Nephron progenitor cell (in vitro differentiated cells): ENCODE measurements at places on chromosomes 2 and 18.

DNA sequence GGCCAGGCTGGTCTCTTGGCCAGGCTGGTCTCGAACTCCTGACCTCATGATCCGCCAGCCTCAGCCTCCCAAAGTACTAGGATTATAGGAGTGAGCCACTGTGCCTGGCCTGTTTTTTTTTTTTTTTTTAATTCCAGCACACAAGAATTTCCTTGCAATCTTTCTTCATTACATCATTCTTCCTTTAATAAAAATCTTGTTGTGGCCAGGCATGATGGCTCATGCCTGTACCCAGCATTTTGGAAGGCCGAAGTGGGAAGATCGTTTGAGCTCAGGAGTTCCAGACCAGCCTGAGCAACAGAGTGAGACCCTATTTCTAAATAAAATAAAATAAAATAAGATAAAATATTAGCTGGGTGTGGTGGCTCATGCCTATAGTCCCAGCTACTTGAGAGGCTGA is 21.4 kb upstream of the PLEKHM3 start:
- DNase-seq, result no peak

DNA sequence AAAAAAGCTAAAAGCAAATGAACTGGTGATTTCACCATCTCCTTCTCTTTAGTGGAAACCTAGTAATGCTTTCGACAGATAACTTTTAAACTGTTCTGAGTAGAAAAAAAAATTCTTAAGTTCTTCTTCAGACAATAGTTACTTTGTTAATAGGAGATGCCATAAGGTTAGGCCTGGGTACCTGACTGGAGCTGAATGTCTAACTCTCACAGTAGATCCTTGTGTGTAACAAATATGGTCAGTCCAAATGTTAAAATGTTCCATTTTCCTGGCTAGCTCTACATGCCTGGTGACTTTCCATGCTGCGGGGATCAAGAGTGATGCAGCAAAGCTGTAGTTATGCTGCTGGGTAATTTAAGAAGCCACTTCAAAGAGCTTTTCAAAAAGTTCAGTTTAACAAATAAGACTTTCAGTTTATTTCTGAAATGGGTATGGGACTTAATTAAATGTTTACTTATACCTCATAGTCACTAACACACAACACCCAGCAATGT is 264.0 kb upstream of the SESTD1 start:
- no peak for DNase-seq

DNA sequence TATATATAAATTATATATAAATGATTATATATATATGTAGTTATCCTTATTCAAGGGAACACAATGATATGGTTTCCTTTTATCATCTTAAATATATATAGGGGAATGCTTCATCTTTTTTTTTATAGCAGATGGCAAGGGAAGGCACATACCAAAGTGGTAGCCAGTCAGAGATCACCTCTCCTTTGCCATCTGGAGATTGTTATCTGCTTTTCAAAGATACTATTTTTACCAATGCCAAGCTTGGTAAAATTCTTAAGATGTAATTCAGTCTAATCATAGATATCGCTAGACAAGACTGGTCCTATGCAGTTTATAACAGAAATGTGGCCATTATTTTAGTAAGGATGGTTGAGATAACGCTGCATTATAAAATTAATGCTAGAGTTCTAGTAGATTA is 64.7 kb upstream of the DSEL start:
- DNase-seq, result no peak

GRCh38 chr2:43152741-43153647 is 73.4 kb downstream of the ZFP36L2 start:
- no peak for DNase-seq

DNA sequence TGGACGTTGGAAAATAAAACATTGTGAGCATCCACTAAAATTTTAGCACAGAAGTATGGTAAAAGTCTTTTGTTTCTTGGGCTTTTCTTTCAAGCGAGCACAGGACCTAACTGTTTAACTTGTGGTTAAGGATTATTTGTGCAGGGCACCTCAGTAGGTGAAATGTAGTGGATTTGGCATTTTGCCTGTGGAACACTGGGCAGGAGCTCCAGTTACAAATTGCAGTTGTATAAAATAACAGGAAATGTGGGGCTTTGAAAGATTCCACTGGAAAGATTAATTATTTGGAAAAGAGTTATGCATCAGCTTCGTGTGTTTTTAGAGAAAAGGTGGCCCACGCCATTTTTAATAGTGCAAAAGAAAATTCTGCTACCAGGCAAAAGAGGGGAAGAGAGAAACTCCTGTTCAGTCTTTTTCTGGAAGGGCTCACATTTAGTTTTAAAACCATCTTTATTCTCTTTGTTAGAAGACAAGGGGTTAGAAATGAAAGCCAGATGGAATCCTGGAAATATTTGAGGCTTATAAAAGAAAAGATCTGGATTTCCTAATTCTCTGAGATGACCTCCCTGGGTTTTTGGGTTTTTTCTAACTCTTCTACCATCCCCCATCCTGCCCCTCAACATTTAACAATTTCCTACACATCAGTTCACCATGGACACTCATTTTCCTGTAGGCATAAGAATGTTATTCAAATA is 144.3 kb upstream of the SERTAD2 start:
- DNase-seq, result no peak

DNA sequence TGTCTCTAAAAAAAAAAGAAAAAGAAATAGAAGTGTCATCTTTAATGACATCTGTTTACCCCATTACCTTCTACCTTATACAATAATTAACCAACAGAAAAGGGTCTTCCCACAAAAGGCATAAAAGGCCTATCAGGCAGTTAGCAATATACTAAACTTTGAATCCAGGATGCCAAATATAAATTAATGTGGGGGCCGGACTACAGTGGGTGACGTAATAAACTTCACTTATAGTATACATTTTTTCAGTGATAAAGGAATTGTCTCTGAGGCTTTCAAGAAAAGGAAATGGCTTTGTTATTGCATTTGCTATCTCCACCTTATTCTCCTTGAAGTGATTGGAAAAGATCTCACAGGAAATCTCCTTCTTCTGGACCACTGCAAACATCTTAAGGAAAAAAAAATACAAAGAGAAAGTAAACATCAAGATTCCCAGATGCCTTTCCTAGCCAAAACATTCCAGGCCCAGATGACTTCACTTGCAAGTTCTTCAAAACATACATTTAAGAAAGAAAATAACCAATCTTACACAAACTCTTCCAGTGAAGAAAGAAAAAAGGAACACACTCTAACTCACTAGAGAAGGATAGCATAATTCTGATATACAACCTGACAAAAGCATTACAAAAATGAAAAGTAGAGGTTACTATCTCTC is 126.2 kb upstream of the CAB39 start:
- no peak for DNase-seq

DNA sequence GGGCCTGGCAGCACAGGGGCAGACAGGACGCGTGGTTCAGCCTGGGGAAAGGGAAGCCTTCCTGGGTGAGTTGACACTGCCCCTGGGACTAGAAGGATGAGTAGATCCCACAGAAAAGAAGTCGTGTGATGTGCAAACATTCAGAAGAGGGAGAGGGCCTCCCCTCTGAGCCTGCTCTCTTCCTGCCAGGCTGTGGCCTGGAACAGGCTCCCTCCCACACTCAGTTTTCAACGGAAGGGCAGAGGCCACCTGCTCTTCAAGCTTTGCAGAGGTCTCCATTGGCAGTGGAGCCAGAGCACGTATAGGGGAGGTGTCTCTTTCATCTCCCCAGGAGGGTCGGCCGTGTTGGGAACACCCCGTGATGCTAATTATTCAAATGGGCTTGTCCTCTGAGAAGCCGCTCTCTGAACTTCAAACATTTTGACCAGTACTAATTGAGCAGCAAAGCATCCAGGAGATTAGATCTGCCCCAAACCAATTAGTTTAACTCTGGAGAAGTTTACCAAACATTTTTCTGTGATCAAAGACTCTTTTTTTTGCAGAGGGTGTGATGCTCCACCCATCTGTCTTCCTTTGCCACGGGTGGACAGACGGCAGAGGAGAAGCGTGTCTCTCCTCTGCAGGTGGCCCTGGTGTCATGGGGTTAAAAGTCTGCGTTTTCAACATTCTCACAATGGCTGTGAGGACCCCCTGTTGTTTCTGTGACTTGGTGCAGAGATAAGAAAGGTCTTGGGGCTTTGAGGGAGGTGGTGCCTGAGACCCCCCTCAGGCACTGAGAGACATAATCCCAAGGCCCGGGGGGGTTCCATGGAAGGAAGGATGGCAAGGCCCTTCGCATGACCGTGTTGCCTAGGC is 29.5 kb upstream of the ODC1 start:
- no peak for DNase-seq

- no peak for DNase-seq
These were observed 2.9 kb upstream of the SLC19A3 start for GRCh38 chr2:227720680-227721079.

DNA sequence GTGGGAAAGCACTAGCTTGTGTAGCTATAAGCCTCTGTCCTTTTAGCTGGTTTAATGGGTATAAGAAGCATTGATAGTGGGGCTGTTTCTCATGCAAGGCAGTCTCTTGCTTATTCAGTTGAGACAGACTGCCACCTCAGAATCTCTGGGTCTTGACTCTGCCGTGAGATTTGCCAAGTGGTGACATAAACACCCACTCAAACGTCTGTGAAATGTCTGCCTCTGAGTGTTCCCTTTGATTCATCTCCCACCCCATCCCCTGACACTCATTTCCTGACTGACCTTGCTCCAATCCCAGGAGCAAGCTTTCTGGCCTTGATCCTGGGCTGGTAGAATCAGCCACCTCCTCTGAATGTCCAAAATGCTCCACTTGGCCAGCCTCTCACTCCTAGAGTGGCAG is 141.9 kb upstream of the RBMS1 start:
- no peak for DNase-seq

DNA sequence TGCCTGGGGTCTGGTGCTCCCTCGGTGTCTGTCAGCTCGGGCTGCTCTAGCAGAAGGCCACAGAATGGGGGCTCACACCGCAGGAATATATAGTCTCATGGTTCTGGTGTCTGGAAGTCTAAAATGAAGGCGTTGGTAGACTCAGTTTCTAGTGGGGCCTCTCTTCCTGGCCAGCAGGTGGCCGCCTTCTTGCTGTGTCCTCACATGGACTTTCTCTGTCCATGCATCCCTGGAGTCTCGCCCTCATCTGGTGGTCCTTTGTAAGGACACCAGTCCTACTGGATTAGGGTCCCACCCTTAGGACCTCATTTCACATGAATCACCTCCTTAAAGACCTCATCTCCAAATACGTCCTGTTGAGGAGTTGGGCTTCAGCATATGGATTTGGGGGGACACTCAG is 65.7 kb downstream of the RRM2 start:
- DNase-seq, result no peak

GRCh38 chr2:130917006-130917688 is 80.4 kb downstream of the ARHGEF4 start:
- no peak for DNase-seq

GRCh38 chr2:14569294-14569693 is 63.2 kb upstream of the LRATD1 start:
- DNase-seq, result no peak

DNA sequence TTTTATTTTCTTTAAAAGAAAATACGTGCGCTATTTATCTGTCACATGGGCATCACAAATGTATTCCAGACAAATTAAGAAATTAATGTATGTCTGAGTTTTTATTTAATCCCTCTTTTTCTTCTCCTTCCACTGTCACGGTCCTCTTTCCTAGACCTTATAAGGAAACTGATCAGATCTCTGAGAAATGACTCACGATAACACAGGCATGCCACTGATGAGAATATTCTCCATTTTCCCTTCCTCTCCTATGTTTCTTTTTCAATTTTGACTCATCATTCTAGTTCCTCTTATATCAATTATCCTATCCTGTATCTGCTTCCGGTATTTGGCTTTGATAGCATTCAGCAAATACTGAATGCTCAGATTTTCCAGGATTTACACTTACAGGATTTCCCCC is 121.8 kb downstream of the DSC3 start:
- no peak for DNase-seq

DNA sequence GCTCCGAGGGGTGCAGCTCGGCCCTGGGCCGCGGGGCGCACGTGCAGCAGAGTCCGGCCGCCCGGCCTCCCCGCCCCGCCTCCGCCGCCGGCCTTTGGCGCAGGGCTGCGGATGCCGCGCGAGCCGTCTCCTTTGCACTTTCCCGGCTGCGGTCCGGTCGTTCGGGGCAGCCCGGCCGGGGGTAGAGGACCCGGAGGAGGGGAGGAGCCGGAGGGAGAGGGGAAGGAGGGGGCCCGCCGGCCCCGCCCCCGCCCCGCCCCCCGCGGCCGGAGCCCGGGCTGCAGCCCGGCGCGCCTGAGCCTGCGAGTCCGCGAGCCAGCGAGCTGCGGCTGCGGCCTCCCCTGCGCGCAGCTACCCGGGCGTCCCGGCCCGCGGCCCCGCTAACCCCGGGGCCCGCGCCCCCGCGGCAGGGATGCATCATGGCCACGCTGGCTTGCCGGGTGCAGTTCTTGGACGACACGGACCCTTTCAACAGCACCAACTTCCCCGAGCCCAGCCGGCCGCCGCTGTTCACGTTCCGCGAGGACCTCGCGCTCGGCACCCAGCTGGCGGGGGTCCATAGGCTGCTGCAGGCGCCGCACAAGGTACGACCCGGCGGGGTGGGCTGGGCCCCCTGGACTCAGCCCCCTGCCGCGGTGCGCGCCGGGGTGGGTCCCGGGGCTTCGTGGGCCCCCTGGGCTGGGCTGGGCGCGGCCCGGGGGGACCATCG is at the start of gene FHOD3:
FHOD3 (plus strand) TSS at position 297 of the 709 bp plus-strand sequence; CDS start at position 420, 123 bp downstream.
- DNase-seq, result peak; percentile 87

- no peak for DNase-seq
These were observed 473.4 kb upstream of the TRIB2 start for GRCh38 chr2:12243381-12243780.

- no peak for DNase-seq
These were observed 124.0 kb downstream of the TMEM200C start for GRCh38 chr18:5771343-5771742.

DNA sequence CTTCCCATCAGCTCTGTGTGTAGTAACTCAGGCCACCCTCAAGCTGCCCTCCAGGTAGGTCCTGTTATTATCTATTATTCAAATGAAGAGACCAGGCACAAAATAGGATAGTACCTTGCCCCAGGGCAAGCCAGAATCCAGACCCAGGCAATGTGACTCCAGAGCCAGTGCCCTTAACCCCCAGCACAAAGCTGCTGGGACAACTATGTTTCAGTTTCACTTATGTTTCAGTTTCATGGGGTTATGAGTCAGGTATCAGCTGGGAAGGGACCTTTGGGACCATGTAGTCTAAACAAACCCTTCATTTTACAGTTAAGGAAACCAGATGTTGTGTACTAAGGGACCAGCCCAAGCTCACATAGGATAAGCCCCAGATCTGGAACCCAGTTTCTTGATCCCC is 10.0 kb downstream of the HK2 start:
- DNase-seq, result no peak

GRCh38 chr2:226742347-226742746 is 57.3 kb downstream of the IRS1 start:
- no peak for DNase-seq

DNA sequence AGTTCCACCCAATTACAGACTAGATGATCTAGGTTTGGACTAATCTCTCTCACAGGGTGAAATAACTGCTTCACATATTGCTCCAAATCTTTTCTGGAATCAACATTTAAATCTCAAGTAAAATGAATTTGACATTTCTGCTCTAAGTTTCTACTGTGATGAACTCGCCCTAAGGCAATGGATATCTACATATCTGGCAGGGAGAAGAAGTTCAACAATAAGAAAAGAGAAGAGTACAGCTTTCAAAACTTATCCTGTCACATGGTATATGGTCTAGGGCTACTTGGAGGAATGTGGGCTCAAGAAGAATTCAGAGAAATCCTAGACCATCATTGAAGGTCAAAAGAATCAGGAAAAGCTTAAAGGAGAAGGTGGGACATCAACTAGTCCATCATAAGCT is 440.2 kb downstream of the MBD2 start:
- no peak for DNase-seq

GRCh38 chr2:67772216-67773170 is 290.3 kb downstream of the C1D start:
- no peak for DNase-seq
